ENCODE measurements at places on chromosomes 5 and 9.

GRCh38 chr5:1643651-1644392 lies 120.1 kb upstream of the LPCAT1 start:
- no peak for DNase-seq

DNA sequence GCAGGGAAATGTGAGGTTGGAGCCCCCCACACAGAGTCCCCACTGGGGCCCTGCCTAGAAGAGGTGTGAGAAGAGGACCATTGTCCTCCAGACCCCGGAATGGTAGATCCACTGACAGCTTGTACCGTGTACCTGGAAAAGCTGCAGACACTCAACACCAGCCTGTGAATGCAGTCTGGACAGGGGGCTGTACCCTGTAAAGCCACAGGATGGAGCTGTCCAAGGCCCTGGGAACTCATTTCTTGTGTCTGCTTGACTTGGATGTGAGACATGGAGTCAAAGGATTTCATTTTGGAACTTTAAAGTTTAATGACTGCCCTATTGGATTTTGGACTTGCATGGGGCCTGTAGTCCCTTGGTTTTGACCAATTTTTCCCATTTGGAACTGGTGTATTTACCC lies 535.0 kb upstream of the MEF2C start:
- no peak for DNase-seq

DNA sequence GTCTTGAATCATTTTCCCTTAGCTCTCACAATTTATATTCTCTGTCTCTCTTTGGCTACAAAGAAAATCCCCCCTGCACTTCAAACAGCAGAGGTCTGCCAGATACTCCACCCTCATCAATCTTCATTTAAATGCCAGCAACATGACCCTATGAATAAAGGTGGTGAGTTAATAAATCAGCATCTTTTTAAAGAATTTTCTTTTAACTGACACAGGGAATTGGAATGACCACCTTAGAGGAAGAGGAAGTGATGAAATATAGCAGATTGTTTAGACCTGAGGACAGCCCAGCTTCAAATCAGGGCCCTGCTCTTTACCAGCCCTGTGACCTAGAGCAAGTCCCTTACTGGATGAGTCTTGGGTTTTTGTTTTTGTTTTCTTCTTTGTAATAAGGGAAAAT lies 223.1 kb upstream of the PAPPA start:
- DNase-seq = no peak

DNA sequence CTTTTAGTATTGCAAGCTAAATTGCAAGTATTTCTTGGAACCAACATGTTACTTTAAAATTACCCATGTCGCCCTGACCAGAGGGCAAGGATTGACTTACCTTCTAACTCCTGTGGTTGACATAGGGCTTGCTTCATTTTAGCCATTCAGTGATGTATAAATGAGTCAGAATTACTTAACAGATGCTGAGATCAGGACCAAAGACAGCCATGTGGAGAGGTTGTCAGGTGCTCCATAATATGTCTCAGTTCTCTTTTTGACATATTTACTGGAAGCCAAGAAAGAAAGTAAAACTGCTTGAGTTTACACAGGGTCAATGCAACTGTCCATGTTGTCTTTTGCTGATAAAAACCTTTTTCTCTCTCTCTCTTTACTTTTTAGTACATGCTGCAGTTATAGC lies 33.2 kb downstream of the F2RL2 start:
- no peak for DNase-seq

DNA sequence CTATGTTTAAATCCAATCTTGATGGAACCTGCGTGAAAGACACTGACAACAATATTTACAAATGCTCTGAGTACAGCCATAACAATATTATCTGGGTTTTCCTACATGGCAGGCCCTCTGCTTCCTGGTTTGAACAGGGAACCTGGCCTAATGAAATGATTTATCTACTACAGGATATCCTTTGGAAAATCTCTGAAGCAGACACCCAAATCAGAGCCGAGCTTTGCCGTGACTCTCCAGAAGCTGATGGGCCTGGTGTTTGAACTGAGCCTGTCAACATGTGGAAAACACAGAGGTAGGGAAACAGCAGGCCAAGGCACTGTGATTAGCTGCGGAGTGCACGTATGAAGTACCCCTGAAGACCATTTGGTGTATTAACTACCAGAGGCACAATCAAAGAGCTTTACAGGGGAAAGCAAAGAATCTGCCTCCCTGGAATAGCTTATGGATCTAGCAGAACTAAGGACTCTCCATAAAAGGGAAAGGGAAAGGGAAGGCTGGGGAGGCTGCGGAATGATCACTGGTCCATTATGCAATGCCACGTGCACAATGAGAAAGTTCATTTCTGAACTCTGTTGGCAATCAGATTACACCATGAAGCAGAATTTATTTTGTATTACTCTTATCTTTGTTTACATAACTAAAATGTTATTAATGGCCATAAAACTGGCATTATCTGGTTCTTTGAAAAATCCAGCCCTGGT lies 321.9 kb downstream of the EBF1 start:
- DNase-seq = no peak

GRCh38 chr9:110579862-110580219 lies 300 bp upstream of the SVEP1 start:
- no peak for DNase-seq

- DNase-seq = no peak
Measured at GRCh38 chr9:11328326-11328725, 715.5 kb upstream of the PTPRD start.

GRCh38 chr9:69621730-69622460 lies 50.3 kb downstream of the APBA1 start:
- no peak for DNase-seq

- no peak for DNase-seq
Measured at GRCh38 chr5:14830210-14831005, 41.2 kb downstream of the ANKH start.

DNA sequence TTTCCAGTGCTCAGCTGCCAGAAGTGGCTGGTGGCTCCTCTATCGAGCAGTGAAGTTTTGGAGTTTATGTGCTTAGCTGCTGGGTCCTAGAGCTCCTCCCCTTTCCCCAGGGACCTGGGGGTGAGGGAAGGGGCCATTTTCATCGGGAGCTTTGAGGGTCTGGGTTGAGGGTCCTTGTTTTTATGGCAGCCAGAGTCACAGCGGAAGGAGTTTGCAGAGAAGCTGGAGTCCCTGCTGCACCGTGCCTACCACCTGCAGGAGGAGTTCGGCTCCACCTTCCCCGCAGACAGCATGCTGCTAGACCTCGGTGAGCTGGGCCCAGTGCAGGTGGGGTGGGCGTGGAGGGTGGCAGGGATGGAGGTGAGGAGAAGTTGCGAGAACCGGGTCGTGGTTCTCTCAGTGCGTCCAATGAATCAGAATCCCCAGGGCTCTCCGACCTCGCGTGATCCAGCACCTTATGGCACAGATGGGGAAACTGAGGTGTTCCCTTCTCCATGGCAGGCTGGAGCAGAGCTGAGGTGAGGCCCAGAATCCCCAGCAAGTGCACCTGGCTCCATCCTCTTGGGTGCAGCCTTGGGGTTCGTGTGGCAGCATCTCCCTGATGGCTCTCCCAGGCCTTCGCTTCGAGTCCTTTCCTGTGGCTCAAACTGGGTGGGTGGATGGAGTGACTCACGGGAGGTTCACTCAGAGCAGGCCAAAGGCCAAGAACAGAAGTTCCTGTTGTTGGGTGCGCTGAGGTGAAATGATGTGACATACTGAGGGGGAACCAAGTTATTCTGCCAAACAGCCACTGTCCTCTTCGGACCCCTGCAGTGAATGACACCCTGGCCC lies 21.7 kb upstream of the DOLPP1 start:
- DNase-seq = no peak

- no peak for DNase-seq
Measured at GRCh38 chr5:96370976-96371375, 62.1 kb downstream of the PCSK1 start.

GRCh38 chr9:114499941-114500696 lies 5.2 kb downstream of the WHRN start:
- no peak for DNase-seq

- no peak for DNase-seq
Measured at GRCh38 chr9:121298016-121298538, 30.1 kb downstream of the GSN start.

- DNase-seq = no peak
Measured at GRCh38 chr9:137446851-137447471, 5.8 kb upstream of the ENTPD8 start.

DNA sequence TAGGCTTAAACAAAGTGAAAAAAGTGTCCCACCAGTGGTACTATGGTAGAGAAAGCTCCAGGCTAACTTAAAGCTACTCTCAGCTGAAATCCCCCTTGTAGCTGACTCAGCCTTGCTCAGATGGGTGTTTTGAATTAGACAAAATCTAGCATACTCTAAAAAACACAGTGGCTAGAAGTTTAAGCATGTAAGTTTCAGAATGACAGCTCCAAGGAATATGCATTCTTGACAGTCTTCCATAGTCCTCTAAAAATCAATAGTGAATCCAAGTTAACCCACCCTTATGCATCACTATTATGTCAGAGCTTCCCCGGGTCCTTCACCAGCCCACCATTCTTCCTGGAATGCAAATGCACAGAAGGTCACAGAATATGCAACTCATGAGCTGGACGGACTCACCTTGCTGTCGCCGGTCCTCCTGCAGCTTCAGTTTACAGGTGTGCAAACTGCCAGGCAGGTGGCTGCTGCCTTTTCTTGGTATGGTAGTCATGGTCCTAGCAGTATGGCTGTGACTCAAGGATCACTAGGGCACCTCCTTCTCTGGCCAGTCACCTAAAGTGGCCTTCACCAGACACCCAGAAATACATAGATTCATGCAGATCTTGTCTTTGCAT lies 668 bp downstream of the RANBP3L start:
- DNase-seq = no peak

DNA sequence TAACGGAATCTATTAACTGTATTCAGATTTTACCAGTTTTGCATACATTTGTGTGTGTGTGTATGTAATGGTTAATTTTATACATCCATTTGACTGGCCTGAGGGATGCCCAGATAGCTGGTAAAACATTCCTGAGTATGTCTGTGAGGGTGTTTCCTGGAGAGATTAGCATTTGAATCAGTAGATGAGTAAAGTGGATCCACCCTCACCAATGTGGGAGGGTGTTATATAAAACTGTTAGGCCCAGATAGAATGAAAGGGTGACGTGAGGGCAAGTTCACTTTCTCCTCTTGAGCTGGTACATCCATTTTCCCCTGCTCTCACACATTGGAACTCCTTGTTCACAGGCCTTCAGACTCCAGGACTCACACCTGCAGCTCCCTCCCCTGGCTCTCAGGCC lies 88.7 kb downstream of the EMB start:
- no peak for DNase-seq

- no peak for DNase-seq
Measured at GRCh38 chr5:10046676-10047075, 203.0 kb downstream of the ATPSCKMT start.

- no peak for DNase-seq
Measured at GRCh38 chr5:110342683-110343082, 383.8 kb downstream of the TMEM232 start.

DNA sequence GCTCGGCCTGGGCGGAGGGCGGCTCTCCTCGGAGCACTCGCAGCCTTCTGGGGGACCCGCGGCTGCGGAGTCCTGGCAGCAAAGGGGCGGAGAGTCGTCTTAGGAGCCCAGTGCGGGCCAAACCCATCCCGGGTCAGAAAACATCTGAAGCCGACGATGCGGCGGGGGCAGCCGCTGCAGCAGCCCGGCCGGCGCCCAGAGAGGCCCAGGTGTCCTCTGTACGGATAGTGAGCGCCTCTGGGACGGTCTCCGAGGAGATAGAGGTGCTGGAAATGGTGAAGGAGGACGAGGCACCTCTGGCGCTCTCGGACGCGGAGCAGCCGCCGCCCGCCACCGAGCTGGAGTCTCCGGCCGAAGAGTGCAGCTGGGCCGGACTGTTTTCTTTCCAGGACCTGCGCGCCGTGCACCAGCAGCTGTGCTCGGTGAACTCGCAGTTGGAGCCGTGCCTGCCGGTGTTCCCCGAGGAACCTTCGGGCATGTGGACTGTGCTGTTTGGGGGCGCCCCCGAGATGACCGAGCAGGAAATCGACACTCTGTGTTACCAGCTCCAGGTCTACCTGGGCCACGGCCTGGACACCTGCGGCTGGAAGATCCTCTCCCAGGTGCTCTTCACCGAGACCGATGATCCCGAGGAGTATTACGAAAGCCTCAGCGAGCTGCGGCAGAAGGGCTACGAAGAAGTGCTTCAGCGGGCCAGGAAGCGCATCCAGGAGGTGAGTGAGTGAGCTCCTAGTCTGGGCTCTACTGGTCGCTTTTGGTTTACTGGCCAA lies 1.2 kb downstream of the JMY start:
- DNase-seq = no peak

- no peak for DNase-seq
Measured at GRCh38 chr9:127796225-127796813, 6.4 kb upstream of the FPGS start.

- no peak for DNase-seq
Measured at GRCh38 chr9:86546712-86547111, 192.5 kb upstream of the TUT7 start.

DNA sequence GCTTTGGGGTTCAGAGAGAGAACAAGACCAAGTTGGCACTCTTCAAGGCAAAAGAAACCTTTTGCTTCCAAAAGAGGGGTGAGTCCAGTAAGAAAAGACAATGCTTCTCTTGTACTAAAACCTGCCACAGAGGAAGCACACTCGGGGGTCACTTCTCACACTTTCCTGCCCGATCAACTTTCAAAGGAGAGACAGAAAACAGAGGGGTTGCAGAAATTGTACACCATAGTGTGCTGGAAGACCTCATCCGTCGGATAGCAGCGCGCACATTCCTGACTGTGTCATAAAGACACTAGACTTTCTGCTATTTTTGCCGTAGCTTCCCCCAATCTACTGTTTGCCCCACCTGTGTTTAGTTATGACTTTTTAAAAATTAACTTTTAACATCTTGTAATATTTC lies 66.9 kb downstream of the OR2K2 start:
- no peak for DNase-seq

GRCh38 chr5:40791715-40792139 lies 6.4 kb downstream of the PRKAA1 start:
- DNase-seq = no peak

GRCh38 chr9:100700689-100701318 lies 122.9 kb downstream of the CAVIN4 start:
- DNase-seq = no peak

DNA sequence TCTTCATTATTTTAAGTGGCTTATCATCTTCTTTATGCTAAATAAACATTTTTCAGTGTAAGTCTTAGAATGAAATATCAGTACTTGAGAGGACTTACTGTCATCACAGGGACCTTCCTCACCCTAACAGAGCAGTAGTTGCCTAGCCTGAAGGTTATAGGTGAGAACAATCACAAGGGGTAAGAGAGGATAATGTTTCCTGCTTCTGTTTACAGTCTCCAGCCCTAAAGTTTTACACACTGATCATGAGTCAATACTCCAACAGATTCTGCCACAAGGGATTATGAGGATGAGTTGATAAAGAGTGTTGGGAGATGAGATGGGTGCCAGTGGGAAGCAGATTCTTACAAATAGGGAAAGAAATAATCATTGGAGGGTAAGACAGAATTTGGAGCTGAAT lies 265.1 kb upstream of the DAB2 start:
- no peak for DNase-seq

Data from stimulated activated CD8-positive, alpha-beta memory T cell treated with anti-CD3 and anti-CD28 coated beads, Interleukin-15, amount 100 ng/mL, for 4 hours (primary cell).